ENCODE measurements at places on chromosomes 1 and 21.

- DNase-seq = no peak
These were observed 29.1 kb downstream of the SMYD2 start for GRCh38 chr1:214310010-214310409.

- no peak for DNase-seq
These were observed 17.2 kb downstream of the DSCAM start for GRCh38 chr21:40829791-40830190.

- peak; percentile 7 for DNase-seq
These were observed 58.4 kb downstream of the ASH1L start for GRCh38 chr1:155504207-155504606.

DNA sequence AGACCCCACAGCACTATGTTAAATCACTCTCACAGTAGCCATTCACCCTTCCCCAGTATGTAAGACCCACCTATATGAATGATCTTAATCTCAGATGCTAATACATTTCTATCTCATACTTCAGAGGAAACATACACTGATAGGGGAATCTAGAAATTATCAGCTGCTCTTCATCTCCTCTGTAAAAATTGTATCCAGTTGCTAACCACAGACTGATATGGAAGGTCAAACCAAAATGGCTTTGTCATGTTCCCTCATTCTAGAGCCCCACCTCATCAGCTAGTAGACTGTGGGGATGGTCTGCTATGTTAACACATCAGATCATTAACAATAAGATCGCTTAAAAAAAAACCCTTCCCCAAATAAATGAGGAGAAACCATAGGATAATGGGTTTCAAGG, 71.7 kb downstream of the UBR4 start:
- no peak for DNase-seq

DNA sequence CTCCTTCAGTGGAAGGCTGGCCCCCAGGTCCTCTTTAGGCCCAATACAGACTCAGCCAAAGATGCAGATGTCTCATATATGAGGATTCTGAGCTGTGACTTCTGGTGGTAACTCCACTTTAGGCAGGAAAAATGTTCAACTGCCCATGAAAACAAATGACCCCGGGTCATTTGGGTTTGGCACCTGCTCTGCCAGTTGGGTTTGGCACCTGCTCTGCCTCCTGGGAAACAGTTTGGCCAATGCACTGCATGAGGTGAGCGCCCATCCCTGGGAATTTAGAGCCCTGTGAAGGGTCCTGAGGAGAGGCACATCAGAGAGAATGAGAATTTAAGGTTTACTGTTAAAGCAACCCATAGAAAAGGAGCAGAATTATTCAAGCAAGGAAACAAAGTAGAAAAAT, 45.3 kb downstream of the B3GALT5 start:
- no peak for DNase-seq

GRCh38 chr1:205171369-205171768, 40.1 kb downstream of the DSTYK start:
- no peak for DNase-seq

DNA sequence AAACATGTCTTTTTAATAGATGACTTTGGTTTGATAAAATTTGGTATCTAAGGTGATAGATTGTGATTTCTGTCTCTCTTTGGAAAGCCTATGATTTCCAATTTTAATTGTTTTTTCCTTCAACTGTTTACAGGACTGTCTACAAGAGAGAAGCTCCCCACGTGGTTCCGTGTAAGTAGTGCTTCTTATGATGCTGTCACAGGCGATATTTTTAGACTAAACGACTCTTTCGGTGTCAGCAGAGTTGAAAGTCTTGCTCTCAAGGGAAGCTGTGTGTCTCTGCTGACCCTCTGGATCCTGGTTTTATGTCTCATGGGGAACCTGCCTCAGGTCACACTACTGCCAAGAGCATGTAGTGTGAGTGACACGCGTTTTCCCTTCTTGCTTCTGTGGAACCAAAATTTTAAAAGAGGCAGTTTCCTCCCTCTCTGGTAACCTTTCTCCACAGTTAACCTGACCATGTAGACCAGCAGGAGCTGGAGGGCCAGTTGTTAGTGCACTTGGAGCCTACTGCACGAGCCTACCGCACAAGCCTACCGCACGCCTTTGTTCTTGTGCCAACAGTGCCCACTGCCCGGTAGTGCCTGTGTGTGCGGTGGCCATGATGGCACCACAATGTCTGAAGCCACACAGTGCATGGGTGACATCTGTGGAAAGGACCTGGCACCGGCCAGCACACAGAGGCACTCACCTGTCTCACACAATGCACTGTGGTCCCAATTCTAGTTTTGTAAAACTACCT, 91.9 kb downstream of the PCBP3 start:
- DNase-seq = no peak

DNA sequence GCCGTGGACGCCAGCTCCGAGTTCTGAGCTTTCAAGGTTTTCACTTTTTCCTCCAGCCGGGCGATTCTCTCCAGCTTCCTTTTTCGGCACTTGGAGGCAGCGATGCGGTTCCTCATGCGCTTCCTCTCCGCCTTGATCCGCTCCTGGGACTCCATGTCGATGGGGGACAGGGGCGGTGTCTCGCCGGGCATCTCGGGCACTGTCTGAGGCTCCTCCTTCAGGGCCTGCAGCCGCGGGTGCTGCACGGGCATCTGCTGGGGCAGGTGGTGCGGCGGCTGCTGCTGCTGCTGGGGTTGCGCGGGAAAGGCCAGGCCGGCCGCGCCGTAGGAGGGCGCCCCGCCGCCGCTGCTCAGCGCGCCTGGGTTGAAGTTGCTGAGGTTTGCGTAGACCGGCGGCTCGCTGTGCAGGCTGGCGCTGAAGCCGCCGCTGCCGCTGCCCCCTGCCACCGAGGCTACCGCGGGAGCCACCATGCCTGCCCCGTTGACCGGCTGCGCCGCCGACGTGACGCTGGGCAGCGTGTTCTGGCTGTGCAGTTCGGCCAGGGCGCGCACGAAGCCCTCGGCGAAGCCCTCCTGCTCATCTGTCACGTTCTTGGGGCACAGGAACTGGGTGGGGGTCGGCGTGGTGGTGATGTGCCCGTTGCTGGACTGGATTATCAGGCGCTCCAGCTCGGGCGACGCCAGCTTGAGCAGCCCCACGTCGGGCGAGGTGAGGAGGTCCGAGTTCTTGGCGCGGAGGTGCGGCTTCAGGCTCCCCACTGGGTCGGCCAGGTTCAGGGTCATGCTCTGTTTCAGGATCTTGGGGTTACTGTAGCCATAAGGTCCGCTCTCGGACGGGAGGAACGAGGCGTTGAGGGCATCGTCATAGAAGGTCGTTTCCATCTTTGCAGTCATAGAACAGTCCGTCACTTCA, 1.4 kb downstream of the JUN start:
- DNase-seq = peak; percentile 39

- DNase-seq = no peak
These were observed 128.5 kb upstream of the ERRFI1 start for GRCh38 chr1:8154621-8155052.

Measured in NCI-H748 treated with DMSO at 0.1 percent for 48 hours (cell line).